ENCODE measurements at places on chromosomes 3 and 15.

DNA sequence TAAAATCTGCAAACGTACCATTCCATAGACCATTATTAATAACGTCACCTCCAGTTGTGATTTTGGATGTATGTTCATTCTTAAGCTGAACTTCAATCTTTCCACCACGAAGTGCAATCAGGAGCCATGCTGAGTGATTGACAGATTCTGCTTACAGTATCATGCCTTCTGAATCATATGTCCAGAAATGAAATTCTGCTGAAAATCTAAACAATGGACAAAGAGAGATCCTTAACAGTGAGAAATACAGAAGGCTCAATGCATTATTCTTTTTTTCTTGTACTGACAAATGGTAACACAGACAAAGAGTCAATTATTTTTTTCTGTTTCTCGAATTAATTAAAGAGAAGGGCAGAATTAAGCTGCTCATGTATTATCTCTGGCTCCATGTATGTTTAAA, 1114.5 kb downstream of the EPHA3 start:
- no peak for DNase-seq

- no peak for DNase-seq
Observed at GRCh38 chr3:35383216-35383615, 256.1 kb upstream of the ARPP21 start.

- no peak for DNase-seq
Observed at GRCh38 chr15:20295238-20295811, 246.3 kb downstream of the GOLGA6L6 start.

DNA sequence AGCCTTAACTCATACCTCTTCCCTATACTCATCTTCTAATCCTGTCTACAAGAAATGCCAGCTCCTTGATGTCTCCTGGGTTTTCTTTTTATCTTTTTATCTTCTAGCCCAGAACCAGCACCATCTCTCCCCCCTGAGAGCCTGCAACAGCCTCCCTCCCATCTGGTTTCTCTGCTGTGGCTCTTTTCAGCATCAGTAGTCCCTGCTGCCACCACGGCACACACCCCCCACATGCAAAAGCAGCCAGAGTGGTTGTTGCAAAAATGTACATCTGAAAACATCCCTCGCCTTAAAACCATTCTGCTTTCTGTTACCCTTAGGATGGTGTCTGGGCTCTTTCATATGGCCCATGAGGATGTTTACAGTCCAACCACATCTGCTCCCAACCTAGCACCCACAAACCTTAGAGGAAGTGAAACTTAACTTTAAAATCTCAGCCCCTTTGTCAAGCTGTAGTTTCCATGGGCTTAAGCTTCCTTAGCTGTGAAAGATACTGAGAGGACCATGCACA, 775 bp downstream of the TTC21A start:
- no peak for DNase-seq

GRCh38 chr15:55552926-55553325, 35.2 kb downstream of the PYGO1 start:
- no peak for DNase-seq

- no peak for DNase-seq
Observed at GRCh38 chr3:157868196-157868595, 238.0 kb downstream of the SHOX2 start.

DNA sequence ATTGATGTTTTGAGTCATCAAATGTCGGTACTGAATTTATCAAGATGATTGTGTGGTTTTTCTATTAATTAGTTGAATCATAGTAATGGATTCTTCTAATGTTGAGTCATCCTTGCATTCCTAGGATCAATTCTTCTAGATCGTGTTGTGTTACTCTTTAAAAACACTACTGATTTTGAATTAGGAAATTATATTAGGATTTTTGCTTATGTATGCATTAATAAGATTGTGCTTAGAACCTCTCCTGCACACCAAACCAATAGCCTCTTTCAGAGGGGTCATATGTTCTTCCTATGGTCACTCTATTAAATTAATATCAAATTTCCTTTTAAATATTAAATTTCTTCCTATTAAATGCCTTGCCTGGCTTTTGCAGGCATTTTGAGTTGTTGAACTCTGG, 151.7 kb upstream of the TOPAZ1 start:
- DNase-seq, result no peak

DNA sequence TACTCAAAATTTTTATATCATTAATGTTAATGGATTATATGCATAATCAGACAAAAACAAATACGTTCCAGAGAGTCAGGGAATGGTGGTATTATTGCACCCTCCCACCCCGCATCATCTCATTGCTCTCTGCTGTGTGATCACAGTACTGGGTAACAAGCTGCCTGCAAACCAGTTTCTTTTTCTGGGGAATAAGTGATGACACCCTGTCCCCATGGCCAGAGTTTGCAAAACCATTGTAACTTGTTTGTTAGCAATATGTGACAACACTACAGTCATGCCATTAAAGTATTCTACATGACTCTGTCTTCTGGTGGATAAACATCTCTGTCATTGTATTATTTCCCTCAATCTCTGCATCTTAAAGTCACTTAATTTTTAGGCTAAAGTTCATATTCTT, 39.5 kb downstream of the ZBTB38 start:
- DNase-seq, result no peak

- DNase-seq, result no peak
Observed at GRCh38 chr3:39090922-39091321, 16.5 kb downstream of the GORASP1 start.

- no peak for DNase-seq
Observed at GRCh38 chr3:9441501-9442221, 44.2 kb downstream of the SETD5 start.

DNA sequence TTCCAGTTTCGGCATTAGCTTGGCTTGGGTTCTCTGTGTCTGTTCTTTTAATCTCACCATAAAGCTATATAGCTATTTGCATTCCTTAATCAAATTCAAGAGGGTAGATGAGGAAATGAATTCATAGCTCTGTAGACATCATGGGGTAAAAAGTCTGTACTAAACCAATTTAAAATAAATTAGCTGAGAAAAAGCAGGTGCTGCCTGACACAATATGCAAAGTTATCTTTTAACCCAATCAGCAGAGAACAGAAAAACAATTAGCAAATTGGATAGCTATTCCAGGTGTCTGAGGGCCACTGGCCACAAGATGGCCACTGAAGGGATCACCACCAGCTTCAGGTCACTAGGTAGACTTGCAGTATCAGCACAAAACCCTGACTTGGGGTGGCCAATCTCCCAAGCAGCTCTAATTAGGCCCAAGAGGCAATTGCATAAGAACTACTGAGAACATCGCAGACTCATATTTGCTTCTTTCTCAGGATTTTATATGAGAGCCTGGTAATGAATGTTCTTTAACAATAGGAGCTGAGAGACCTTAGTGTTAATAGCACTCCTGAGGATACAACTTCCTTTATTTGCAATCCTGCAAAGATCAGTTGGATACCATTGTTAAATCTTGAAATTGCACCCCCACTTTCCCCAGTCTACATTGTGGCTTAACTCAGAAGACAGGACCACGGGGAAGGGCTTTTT, 494.3 kb downstream of the PDCD6IP start:
- DNase-seq, result no peak

DNA sequence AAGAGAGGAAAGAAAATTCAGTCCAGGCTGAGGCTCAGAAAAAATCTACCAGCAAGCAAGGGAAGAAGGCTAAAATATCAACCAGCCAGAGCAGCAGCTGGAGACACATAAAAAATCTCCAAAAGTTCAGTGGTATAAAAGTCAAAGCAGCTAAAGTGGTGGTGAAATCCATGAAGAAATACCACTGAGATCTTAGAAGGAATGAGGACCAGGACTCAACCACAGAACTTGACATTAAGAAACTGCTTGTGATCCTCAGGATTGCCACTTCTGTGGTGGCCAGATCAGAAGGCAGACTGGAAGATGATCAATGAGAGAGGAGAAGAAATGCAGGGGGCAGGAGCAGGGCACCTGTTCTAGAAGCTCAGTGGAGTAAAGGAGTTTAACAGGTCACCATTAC, 22.5 kb downstream of the CNTN3 start:
- no peak for DNase-seq

DNA sequence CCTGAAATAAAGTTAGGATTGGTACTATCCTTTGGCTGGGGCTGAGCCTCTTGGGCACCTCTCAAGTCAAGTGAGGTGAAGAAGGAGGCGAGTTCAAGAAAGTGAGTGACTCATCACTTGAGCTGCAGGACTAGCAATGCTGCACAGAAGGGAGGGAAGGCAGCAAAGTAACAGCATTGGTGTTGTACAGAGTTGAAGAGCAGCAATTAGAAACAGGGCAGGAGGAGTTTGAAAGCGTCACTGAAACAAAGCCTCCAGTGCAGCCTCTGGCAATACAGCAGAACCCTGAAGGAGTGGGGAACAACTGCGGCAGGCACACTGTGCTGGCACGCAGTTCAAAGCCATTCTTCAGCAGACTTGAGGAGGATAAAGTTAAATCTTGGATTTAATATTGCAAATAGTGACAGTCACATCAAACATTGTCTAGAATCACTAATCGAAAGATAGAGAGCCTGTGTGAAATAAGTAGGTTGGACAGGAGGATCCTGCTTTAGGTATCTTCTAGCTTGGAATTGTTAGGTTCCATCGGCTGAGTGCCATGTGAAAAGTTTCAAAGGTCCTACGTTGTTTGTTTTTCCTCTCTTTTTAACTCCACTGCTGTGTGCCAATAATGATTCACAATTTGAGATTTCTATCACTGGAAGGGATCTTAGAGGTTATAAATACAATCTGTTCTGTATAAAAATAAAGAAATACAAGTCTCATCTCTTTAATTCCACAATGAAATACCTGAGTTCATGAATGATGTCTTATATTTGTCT, 479.8 kb downstream of the NAALADL2 start:
- no peak for DNase-seq

DNA sequence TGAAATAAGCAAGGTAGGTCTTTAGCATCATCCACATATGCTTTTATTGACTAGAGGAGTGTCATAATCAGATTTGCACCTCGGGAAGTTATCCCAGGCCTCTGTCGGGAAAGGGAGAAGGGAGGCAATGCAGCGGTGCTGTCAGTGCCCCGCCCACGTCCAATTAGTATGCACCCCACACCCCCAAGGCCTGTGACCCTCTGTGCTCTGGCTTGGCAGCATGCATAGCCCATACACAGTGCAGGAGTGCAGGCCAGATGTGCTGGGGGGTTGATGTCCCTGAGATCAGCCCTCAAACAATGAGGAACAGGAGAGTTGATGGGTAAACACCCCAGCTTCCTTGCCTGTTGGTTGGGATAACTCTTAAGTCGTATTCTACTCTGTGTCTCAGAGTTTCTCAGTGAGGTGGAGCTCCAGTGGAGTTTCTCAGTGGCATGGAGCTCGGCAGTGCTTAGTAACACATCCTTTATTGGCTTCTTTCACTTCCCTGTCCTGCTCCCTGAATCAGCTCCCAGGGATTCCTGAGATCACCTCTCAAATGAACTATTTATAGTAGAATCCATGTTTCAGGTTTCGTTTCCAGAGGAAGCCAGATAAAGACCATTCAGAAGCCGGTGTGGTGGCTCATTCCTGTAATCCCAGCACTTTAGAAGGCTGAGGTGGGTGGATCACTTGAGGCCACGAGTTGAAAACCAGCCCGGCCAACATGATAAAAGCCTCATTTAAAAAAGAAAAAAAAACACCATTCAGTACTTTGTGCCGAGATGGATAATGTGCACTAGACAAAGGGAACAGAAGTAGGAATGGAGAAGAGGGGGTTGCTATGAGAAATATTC, 26.7 kb upstream of the NDUFB4 start:
- DNase-seq, result no peak

DNA sequence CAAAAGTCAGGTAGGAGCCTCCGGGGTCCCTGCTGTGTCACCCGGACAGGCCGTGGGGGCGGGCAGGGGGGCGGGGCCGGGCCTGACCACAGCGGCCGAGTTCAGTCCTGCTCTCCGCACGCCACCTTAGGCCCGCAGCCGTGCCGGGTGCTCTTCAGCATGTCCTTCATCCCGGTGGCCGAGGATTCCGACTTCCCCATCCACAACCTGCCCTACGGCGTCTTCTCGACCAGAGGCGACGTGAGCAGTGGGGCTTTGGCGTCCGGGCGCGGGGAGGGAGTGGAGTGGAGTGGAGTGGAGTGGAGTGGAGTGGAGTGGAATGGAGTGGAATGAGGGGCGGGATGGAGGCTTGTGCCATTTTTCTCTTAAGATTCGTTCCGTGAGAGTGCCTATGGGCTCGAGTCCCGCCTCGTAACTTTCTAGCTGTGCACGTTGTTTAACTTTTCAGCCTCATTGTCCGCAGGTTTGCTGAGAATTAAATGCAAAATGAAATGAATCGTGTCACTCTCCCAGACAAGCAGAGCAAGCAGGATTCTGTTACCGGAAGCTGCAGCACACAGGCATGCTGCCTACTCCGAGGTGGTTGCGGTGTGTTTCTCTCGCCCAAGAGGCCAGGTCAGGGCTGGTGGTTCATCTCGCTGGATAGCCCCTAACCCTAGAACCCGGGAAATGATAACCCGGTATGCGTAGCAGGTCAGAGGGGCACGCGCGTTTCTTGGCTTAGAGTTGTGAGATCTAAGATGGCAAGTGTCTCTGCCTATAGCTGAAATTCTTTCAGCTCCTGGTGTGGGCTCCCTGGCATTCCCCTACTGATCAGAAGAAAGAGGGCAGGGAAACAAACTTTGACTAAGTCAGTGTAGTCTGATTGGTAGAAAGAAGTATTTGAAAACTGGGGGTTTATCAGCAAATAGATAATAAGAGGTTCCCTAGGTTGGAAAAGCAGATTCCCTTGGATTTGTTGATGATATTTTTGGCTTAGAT, at the start of gene FAH:
Gene FAH (plus strand): TSS at position 104 of the 981 bp plus-strand sequence. CDS start 56 bp downstream, at position 160.
- no peak for DNase-seq

DNA sequence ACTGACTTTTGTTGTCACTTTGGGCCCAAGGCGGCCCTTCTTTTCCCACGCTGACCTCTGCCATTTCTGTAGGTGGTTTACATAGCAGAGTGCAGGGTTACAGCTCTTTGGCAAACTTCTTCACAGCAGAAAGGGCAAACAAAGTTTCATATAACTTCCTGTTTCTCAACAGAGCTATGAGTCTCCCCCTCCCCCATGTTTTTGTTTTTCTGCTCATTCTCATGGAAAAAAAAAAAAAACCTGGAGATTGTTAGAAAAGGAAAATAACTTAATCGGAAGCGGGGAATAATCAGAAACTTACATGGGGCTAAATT, 342.0 kb upstream of the NR2F2 start:
- DNase-seq, result no peak

All from T follicular helper cell (primary cell).